ENCODE measurements at places on chromosomes 7 and 10. TPM values are rescaled to one million over a fixed set of nuclear protein-coding genes. Genes with fewer than 3 reads are reported as not detected.

CABCOCO1 gene
- total RNA-seq: 0.19 TPM

MINDY4 gene
- 2.8 TPM for total RNA-seq

MYPN gene
- total RNA-seq: 3.0 TPM

SIRT1 gene
- 19.7 TPM for total RNA-seq

ANXA8 gene
- 37.4 TPM for total RNA-seq

SPDYE5 gene
- not detected for total RNA-seq

GAD2 gene
- total RNA-seq: not detected

FRMPD2 gene
- not detected for total RNA-seq

ARHGAP22 gene
- 4.1 TPM for total RNA-seq

All from A549 treated with Mapracorat at 1 μM for 4 hours (cell line).